ENCODE measurements at places on chromosomes 2 and 18. TPM values are rescaled to one million over a fixed set of nuclear protein-coding genes. Genes with fewer than 3 reads are reported as not detected.

The IFIH1 gene
- total RNA-seq = 12.5 TPM

- no peak for DNase-seq
- no peaks in the 10 kb centered on the region for H3K27me3 ChIP-seq
- H3K27ac ChIP-seq = no peak overlapping the region
- no peaks in the 10 kb centered on the region for H3K4me1 ChIP-seq
- H3K36me3 ChIP-seq = no peaks in the 10 kb centered on the region
These were observed 150.5 kb downstream of the MYO5B start for GRCh38 chr18:50044402-50044801.

DNA sequence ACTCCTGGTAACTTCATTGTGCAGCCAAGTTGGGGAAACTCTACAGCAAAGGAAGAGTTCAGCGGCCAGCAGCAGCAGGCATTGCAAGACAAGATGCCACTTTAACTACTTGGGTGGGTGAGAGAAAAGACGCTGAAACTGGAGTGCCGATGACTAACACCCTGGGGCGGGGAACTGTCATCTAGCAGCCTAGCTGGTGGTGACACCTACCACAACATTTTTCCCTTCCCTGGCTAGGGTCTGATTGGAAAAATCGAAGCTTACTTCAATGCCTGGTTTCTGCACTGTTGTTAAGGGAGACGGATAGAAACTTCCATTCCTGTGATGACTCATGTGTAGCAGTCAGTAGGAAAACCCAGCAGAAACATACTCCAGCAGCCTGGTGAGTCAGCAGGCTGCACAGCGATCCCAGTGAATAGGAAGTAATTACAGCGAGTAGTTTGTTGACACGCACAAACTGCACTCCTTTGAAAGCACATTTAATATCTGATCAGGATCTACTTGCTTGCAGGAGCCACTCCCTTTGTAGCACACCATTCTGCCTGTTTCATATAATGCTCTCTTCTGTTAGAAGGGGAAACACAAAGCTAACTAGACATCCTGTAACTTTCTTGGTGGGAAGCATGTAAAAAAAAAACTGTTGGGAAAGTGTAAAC, 62.1 kb upstream of the MAPRE2 start:
- DNase-seq = peak; percentile 91
- H3K27me3 ChIP-seq = no peaks in the 10 kb centered on the region
- H3K36me3 ChIP-seq = no peaks in the 10 kb centered on the region
- peaks cover 7% of the 10 kb centered on the region for H3K4me1 ChIP-seq

The PSMA8 gene
- total RNA-seq = not detected

- H3K27ac ChIP-seq = no peak overlapping the region
- H3K4me3 ChIP-seq = no peak overlapping the region
- H3K4me1 ChIP-seq = no peaks in the 10 kb centered on the region
- no peaks in the 10 kb centered on the region for H3K27me3 ChIP-seq
- H3K36me3 ChIP-seq = no peaks in the 10 kb centered on the region
These were observed 56.6 kb downstream of the XIRP2 start for GRCh38 chr2:166944909-166945308.

DNA sequence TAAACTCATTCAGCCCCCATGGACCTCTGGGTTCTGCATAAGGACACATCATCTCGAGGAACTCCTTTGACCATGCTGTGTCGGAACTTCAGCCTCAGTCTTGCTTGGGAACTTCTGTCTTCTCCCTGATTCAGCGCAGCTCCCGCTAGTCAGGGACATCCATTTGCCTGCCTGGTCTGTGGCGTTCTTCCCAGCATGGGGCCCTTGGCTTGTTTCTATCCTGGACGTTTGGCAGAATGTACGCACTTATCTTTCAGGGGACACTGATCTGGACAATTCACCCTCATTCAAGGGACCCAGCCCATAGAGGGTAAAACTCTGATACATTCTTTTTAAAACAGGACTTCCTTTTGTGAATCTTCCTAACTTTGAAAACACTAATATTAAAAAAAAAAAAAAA, 75.8 kb upstream of the WIPF1 start:
- peaks cover 6% of the 10 kb centered on the region for H3K4me1 ChIP-seq
- H3K4me3 ChIP-seq = no peak overlapping the region
- no peaks in the 10 kb centered on the region for H3K27me3 ChIP-seq
- DNase-seq = no peak
- no peaks in the 10 kb centered on the region for H3K36me3 ChIP-seq
- H3K27ac ChIP-seq = no peak overlapping the region

DNA sequence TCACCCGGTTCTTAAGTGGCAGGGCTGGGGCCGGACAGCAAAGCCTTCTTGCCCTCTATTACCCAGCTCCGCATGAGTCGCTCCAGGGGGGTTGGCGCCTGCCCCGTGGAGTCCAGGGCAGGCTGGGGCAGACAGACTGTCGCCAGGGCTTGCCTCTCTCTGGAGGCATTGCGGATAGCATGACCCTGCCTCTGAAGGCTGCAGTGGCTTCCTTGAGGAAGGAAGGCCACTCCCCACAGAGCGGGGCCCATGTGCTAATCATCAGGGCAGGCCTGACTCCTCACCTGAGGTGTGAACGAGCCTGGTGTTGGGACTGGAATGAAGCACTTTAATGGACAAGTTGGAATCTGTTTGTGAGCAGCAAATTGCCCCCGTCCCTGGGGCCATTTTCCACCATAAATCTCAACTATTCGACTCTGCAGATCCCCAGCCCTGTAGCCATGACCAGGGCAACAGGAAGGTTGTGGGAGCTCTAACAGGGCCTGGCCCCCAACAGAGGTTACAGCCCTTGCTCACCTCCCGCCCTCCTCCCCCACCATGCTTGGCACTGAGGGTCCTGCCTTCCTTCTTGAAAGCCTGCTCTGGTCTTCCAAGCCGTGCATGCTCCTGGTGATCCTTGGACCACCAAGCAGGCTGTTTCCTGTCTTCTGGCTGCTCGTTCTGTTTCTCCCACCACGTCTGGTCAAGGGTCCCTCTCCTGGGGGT, 144.9 kb upstream of the HAAO start:
- peaks cover 7% of the 10 kb centered on the region for H3K4me1 ChIP-seq
- H3K27me3 ChIP-seq = no peaks in the 10 kb centered on the region
- no peaks in the 10 kb centered on the region for H3K36me3 ChIP-seq
- DNase-seq = no peak
- no peak overlapping the region for H3K4me3 ChIP-seq

DNA sequence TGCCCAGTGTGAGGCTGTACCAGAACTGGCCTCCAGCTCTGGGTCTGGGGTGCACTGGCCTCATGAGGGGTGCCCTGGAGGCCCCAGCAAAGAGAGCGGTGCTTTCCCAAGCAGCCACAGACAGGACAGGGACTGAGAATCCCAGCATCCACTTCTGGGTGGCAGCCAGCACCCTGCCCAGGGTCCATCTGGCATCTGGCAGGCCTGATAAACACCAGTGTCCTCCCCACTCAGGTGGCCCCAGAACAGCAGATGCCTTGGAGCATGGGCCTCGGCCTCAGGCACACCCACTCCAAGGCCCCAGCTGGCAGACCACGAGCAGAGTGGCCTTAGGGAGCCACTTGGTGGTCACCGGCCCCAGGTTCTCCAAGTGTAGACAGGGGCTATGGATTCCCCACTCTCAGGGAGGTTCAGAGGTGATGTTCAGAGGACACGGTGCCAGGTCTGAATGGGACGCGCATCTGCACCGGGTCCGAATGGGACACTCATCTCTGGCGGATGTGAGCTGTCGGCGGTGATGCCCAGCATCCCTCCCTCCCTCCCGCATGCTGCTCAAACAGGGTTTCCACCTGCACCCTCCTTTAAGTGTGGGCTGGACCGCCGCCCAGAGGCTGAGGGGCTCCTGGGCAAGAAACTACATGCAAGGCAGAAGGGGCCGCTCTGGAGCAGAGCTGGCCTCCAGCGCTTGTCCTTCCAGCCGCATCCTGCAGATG, 82.2 kb upstream of the GPC1 start:
- H3K27ac ChIP-seq = no peak overlapping the region
- H3K27me3 ChIP-seq = no peaks in the 10 kb centered on the region
- H3K36me3 ChIP-seq = no peaks in the 10 kb centered on the region
- no peak overlapping the region for H3K4me3 ChIP-seq

DNA sequence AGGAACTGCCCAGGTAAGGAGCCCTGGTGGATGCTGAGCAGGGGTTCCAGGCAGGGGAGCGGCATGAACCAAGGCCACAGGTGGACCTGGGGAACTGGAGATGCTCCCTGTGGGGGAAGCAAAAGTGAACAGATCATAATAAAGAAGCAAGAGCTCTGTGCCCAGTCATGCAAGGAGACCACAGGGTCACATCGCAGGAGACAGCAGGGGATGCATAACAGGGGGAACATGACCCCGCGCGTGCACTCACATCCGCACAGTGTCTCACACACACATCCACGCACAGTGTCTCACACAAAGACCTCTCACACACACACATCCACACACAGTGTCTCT, 473.3 kb upstream of the HS6ST1 start:
- H3K4me3 ChIP-seq = no peak overlapping the region
- no peaks in the 10 kb centered on the region for H3K27me3 ChIP-seq
- H3K27ac ChIP-seq = no peak overlapping the region
- H3K36me3 ChIP-seq = no peaks in the 10 kb centered on the region
- peaks cover 4% of the 10 kb centered on the region for H3K4me1 ChIP-seq

DNA sequence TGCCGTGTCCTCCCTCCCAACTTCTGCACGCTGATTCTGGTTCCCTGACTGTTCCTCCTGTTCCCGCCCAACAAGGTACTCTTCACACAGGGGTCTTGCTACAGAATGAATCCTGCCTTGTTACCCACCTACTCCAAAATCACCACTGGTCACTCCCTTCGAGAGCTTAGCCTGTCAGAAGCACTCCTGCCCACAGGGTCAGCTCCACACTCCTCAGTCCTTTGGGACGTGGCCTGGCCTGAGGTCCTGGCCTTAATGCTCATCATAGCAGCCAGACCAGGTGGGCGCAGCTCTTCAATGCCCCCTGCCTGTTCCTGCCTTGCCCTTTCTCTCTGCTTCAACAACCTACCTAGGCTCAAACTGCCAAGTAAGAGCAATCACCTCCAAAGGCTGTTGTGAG, 27.8 kb upstream of the ID2 start:
- no peaks in the 10 kb centered on the region for H3K36me3 ChIP-seq
- no peak overlapping the region for H3K4me3 ChIP-seq
- DNase-seq = no peak
- H3K27ac ChIP-seq = no peak overlapping the region
- H3K27me3 ChIP-seq = no peaks in the 10 kb centered on the region
- H3K4me1 ChIP-seq = no peaks in the 10 kb centered on the region

DNA sequence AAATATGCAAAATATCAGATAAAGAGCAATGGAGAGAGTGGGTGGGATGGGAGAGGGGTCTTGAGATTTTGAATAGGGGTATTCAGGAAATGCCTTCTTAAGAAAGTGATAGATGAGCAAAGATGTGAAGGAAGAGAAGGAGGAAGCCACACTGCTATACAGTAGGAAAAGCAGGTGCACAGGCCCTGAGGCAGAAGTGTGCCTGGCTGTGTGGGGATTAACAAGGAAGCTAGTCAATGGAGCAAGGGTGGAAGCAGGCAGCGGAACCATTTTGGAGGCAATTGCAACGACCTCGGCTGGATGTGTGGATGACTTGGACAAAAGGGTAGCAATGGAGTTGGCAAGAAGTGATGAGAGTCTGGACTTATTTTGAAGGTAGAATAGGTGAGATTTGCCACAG, 11.0 kb upstream of the CNGA3 start:
- H3K4me1 ChIP-seq = no peaks in the 10 kb centered on the region
- H3K27ac ChIP-seq = no peak overlapping the region
- DNase-seq = no peak
- H3K36me3 ChIP-seq = no peaks in the 10 kb centered on the region
- H3K4me3 ChIP-seq = no peak overlapping the region

The AP1S3 gene
- 2.0 TPM for total RNA-seq
